ENCODE measurements at places on chromosomes 12 and 14.

GRCh38 chr14:30796707-30797106 lies 77.7 kb upstream of the COCH start:
- no peak for DNase-seq

GRCh38 chr12:80068173-80068572 lies 31.2 kb upstream of the OTOGL start:
- DNase-seq, result no peak

GRCh38 chr12:42744539-42745182 lies 155.1 kb upstream of the PRICKLE1 start:
- no peak for DNase-seq

DNA sequence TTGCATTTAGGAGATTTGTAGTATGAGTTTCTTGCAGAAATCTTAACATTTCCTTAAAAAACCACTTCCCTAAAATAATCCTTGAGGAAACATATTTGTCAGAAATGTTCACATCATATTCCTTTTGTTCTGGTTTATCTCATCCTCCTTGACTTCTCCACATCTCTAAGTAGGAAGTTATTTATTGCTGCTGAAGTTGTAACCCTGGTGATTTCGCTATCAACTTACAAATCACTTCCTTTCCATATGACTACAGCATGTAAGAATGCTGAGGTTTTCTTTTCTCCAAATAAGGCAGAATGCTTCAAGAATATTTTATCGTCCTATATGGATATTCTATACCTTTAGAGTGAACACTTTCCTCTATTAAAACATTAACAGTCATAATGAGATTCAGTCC lies 751.7 kb downstream of the NRXN3 start:
- DNase-seq, result no peak

GRCh38 chr12:91424506-91424905 lies 241.9 kb upstream of the DCN start:
- no peak for DNase-seq

DNA sequence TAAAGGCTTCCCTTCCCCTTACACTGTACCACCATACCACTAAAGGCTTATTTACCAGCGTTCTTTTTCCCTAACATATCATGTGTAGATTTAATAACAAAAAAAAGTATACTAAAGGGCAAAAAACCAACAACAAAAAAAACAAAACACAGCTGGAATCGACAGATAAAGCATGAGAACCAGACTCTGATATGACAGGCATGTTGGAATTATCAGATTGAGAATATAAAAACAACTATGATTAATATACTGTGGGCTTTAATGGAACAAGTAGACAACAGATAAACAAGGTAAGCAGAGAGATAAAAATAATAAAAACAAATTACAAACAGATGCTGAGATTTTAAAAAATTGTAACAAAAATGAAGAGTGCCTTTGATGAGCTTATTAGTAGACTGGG lies 754.1 kb upstream of the MDGA2 start:
- DNase-seq, result no peak

DNA sequence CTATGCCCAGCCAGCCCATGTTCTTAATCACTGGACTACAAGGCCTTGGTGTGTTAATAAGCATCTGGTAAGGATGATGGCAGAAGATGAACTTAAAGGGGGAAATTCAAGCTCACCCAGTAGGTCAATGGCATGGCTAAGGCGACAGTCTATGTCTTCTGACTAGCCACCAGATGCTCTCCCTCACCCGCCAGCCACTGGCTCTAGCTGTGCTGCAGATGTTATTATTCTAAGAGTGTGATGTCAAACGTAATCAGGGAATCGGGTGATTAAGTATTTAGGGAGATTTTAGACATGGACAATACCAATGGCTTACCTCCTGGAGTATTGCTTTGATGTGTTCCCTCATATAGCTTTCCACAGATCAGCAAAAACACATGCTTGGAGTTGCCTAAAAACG lies 39.2 kb upstream of the MAX start:
- no peak for DNase-seq

GRCh38 chr12:57630891-57631433 lies 2.0 kb downstream of the B4GALNT1 start:
- DNase-seq, result no peak

DNA sequence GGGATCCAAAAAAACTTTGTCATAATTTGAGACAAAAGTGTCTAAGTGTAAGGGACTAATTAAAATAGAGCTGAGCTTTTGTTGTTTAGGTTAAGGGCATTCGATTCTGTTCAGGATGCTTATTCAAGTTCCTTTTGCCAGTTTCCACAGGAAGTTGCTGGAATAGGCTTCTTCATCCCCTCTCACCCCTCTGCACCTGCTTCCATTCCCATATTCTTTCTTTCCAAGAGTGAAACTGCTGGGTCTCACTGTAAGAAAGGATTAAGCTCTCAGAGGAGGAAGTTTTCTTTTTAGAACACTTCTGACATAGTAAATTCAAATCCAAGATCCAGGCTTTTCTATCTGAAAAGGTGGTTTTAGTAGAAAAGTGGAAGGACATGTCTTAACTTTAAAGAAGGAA lies 61.4 kb downstream of the POLR3B start:
- no peak for DNase-seq

DNA sequence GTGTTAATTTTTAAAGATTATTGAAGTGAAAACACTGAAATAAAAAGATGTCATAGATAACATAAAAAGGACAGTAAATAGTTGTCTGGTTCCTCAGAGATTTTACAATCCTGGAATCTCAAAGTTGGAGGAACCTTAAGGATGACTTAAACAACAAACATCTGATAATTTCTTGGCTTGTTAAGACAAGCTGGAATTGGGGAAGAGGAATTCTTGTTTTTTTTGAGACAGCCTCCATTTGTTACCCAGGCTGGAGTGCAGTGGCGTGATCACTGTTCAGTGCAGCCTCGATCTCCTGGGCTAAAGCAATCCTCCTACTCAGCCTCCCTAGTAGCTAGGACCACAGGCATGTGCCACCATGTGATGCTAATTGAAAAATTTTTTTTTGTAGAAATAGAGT lies 2.3 kb downstream of the ZNF410 start:
- DNase-seq, result no peak

DNA sequence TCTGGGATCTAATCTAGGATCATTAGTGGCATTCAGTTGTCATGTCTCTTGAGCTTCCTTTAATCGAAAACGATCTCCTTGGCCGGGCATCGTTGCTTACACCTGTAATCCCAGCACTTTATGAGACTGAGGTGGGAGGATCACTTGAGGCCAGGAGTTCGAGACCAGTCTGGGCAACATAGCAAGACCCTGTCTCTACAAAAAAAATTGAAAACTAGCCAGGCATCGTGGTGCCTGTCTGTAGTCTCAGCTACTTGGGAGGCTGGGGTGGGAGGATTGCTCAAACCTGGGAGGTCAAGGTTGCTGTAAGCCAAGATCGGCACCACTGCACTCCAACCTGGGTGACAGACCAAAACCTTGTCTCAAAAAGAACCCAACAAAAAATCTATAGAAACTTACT lies 9.0 kb downstream of the PUS1 start:
- DNase-seq, result no peak

DNA sequence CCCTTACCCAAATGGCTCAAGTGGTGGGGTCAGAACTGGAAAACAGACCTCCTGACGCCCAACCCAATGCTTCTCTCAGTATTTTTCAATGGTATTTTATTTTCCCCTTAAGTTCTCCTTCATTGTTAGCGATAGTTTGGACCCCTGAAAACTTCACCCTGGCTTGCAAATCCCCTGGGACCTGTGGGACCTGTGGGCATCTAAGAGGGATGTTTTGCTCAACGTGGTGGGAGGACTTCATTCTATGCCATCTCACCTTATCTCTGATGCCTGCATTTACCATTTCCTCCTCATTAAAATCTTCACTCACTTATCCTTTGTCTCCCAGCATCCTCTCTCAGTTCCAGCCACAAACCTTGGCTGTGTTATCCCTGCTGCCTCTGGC lies 59.4 kb upstream of the GZMB start:
- DNase-seq, result no peak

DNA sequence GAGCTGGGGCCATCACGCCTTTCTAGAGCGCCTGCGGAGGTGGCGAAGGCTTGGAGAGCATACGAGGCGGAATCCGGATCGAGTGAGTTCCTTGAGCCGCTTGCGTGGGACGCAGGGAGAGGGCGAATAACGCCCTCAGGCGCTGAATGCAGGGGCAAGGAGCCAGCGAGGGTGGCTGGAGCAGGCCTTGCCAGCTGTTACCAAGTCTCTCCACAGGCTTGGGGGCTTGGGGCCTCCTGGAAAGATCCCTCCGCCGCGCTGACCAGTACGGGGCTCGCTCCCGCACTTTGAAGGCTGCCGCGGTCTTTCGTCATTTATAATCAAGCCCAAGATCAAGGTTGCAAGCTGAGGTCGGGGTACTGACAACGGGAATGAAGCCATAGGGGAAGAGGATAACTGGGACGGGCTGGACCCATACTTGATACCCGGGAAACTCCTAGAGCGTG lies 1.2 kb downstream of the FLRT2 start:
- DNase-seq, result no peak

GRCh38 chr14:72165229-72165698 lies 233.0 kb downstream of the RGS6 start:
- no peak for DNase-seq

DNA sequence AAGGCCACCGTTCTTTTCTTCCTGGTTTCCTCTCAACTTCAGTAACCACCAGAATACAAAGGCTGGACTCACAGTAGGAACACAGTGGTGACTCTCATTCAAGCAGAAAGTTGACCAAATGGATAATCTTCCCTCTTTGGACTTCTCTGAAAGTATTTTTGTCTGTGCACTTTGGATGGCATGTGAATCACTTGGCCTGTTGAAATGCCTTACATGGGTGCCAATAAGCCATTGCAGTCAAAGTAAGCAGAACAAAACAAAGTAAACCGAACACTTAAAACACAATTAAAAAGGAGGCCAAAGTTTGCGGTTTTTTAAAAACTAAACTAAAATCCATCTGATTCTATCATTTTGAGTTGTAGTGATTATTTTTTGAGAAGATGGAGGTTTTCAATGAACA lies 370.1 kb upstream of the DDHD1 start:
- DNase-seq, result no peak

DNA sequence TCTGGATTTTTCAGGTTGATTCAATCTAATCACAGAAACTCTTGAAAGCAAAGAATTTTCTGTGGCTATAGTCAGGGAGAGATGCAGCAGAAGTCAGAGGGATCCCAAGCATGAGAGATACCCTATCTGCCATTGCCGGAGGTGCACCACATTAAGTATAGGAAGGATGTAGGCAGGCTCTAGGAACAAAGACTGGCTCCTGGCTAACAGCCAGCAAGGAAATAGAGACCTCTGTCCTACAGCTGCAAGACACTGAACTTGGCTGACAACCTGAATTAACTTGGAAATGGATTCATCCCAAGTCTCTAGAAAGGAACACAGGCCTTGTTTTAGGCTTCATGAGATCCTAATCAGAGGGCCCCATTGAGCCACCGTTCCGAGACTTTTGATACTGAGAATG lies 364.9 kb upstream of the FLRT2 start:
- DNase-seq, result no peak

DNA sequence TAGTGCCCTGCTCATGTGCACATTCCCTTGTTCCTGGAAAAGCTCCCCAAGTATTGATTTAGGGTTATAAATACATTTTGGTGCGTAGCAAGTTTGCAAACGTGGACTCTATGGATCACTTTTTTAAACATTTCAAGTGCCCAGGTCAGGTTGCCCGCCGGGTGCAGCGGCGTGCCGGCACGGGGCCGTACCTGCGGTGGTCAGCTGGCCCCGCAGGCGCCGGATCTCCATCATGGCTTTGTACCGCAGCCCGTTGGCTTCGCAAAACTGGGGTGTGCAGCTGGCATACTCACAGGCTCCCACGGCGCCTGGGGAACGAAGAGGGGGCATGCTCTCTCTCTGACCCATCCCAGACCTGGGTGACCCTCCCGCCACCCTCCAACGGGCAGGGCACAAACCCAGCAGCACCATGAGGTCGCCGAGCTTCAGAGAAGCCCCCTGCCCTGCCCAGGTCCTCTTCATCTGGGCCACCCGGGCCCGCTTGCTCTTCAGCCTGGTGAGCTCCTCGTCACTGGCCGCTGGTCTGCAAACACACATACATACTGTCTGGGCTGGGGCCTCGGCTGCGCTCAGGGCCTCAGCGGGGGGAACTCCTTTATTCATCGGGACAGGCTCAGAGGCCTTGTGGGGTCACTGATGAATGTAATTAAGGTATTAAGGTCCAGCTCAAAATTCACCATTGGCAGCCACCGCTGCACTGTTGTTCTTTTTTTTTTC lies 35.1 kb downstream of the DHX37 start:
- no peak for DNase-seq

GRCh38 chr12:33476058-33476457 lies 36.4 kb upstream of the SYT10 start:
- DNase-seq, result no peak

DNA sequence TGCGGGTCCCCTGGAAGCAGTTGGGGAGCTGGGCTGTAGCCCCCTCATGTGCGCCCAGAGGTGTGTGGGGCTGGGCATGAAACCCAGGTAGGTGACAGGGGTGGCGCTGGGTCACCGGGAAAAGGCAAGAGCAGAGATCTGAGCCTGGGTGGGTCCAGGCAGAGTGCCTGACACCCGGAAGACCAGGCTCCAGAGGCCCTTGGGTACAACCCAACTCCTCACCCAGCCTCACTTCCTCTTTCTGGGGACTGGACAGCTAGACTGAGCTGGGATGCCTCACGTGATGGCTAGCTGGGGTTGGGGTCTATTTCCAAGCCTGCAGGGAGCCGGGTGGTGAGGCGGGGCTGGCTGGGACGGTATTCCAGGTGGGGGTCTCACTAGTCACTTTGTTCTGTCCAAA lies 16.3 kb upstream of the CYP46A1 start:
- DNase-seq, result no peak

DNA sequence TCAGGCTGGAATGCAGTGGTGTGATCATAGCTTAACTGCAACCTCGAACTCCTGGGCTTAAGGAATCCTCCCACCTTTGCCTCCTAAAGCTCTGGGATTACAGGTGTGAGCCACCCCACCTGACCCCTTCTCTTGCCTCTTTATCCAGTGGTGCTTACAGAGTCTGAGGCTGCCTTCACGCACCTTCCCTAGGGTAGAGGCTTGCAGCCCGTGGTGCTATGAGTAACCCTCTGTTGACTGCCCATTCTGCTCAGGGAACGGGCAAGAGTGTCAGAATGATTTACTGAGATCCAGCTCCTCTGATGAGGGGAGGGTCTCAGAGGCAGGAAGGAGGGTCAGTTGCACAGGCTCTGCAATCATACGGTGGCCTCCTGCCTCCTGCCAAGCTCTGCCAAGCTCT lies 125.1 kb upstream of the TBX3 start:
- DNase-seq, result no peak

GRCh38 chr12:14532152-14532551 lies 35.5 kb downstream of the PLBD1 start:
- DNase-seq, result no peak

- peak; percentile 80 for DNase-seq
These were observed at the start of gene ZNF641 for GRCh38 chr12:48350249-48351021. TSS of gene ZNF641 (minus strand) at chr12:48350919. CDS start at chr12:48348090, 2,829 bp downstream.

DNA sequence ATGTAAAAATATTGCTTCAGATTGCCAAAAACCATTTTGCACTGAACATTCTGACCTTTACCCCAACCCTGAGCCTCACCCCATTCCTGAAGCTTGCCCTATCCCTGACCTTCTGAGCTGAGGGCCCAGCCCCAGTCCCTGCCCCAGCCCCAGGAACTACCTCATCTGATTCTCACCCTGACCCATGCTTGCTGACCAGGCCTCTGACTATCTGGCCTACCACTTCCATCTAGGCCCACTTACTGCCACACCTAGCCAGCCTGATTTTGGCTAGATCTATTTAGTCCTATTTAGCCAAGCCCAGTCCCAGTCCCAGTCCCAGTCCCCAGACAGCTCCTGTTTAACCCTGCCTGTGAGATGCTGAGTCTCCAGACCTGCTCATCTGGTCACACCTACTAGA lies 33.6 kb downstream of the OR10P1 start:
- no peak for DNase-seq

- no peak for DNase-seq
These were observed 166.9 kb upstream of the DCN start for GRCh38 chr12:91349476-91349875.
